ENCODE measurements at places on chromosomes 7 and 10. TPM values are rescaled to one million over a fixed set of nuclear protein-coding genes. Genes with fewer than 3 reads are reported as not detected.
A peak's percentile ranks its signal among the peaks of the same experiment; 100 is the strongest.

DNA sequence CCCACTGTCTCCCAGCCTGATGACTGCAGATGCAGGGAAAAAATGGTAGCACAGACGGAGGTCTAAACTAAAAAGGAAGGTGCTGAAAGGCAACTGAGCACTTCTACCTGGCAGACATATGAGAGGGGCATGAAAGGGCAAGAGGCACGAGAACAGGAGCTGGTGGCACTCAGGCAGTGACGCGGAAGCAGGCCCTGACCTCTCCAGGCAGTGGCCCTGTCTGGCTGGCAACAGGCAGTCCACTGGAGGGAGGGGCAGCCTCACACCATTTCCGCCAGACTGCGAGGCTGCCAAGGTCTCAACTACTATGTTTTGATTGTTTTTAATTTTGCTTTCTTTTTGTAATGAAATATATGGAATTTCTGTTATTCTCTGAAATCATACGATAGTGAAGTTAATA lies 23.3 kb downstream of the VSTM2A start:
- DNase-seq: no peak
- H3K27me3 ChIP-seq: peaks cover 36% of the 10 kb centered on the region
- H3K36me3 ChIP-seq: no peaks in the 10 kb centered on the region
- peaks cover 7% of the 10 kb centered on the region for H3K4me1 ChIP-seq
- no peak overlapping the region for H3K27ac ChIP-seq

GRCh38 chr10:19252531-19252930 lies 203.9 kb downstream of the MALRD1 start:
- H3K4me1 ChIP-seq: no peaks in the 10 kb centered on the region
- H3K4me3 ChIP-seq: no peak overlapping the region
- no peaks in the 10 kb centered on the region for H3K27me3 ChIP-seq

DNA sequence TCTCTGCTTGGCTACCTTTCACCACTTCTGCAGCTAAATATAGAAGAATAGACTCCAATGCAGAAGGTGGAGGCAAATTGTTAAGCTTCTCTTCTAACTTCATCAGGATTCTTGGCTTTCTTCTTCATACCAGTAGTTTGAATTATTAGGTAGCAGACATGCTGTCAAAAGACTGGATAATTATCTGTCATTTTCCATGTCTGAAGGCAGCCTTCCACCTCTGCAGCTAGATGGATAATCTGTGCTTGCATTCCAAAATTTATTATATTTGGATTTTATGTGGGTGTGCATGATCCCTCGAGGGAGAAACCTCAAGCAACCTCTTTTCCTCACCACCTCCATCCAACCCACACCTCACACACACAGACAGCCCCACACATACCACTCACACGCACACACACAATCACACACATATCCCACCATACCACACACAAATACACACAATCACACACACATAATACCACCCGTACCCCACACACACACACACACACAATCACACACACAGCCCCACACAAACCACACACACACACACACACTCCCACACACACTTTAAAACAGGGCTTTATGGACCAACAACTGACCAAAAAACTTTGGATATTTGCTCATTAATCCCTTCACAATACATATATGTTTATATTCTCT lies 145.0 kb downstream of the C7orf25 start:
- DNase-seq: no peak
- no peak overlapping the region for H3K27ac ChIP-seq
- peaks cover 11% of the 10 kb centered on the region for H3K4me1 ChIP-seq
- H3K27me3 ChIP-seq: no peaks in the 10 kb centered on the region

GRCh38 chr10:91343010-91343409 lies 67.1 kb upstream of the HECTD2 start:
- H3K4me1 ChIP-seq: peaks cover 29% of the 10 kb centered on the region
- no peak overlapping the region for H3K4me3 ChIP-seq
- H3K27ac ChIP-seq: no peak overlapping the region
- no peaks in the 10 kb centered on the region for H3K36me3 ChIP-seq
- DNase-seq: no peak

GRCh38 chr7:33946094-33946699 lies 40.9 kb downstream of the BMPER start:
- H3K4me3 ChIP-seq: no peak overlapping the region
- no peaks in the 10 kb centered on the region for H3K4me1 ChIP-seq
- H3K36me3 ChIP-seq: no peaks in the 10 kb centered on the region
- H3K27me3 ChIP-seq: no peaks in the 10 kb centered on the region
- no peak overlapping the region for H3K27ac ChIP-seq

GRCh38 chr7:74040101-74040790 lies 12.3 kb downstream of the ELN start:
- no peak for DNase-seq
- H3K27ac ChIP-seq: no peak overlapping the region
- no peak overlapping the region for H3K4me3 ChIP-seq

DNA sequence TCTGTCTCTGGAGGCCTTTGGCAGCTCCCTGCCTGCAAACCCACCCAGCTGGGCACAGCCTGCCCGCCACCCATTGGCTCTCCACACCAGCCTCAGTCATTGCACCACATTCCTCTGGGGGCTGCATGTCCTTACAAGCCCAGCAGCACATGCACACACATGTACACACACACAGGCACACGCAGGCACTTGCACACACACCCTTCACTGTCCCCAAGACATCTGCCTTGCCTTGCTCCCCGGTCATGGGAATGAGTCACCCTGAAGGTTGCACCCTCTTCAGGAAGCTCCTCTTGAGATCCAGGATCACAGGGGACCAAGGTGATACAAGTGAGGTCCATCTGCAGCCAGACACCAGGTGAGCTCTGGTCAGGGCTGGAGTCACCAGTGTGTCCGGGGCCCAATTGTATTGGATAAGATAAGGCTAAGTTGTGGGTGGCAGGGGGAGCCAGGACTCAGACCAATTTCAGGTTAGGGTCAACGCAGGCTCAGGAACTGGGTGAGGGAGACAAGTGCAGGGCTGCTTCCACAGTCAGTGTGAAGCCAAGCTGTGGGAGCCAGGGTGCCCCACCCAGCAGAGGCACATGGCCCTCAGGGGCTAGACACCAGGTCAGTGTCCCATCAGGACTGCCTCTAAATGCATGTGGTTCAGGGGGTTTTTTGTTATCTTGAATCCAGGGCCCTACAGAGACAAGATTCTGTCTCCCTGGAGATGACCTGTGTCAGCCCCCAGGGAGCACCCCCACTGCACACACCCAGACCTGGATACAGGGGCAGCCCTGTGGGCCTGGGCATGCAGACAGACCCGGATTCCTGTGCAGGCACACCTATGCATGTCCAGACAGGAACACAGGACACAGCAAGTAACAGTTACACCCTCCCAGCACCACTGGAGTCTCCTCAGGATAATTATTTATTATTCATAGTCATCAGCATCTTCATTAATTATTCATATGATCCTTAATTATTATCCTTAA lies 33.8 kb downstream of the KCNH2 start:
- peaks cover 29% of the 10 kb centered on the region for H3K4me1 ChIP-seq
- H3K27ac ChIP-seq: no peak overlapping the region
- no peaks in the 10 kb centered on the region for H3K27me3 ChIP-seq
- DNase-seq: peak; percentile 64

DNA sequence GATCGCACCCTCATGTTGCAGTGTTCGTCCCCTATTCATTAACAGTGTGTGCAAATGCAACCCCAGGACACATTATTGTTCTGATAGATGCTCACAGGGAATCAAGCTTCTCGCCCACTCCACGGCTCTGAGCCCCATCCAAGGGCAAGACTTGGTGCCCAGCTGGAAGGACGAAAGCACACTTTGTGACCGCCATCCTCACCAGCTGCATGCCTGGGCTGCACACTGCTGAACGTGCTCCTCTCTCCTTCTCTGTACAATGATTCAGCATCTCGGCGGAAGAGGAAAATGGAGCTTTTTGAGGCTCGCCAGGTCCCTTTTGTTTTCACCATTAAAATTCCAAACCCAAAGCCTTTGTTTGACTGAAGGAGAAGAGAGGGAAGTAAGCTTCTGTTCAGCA lies 41.9 kb downstream of the MKI67 start:
- H3K36me3 ChIP-seq: peaks cover 22% of the 10 kb centered on the region
- no peak overlapping the region for H3K4me3 ChIP-seq
- no peaks in the 10 kb centered on the region for H3K27me3 ChIP-seq
- no peaks in the 10 kb centered on the region for H3K4me1 ChIP-seq
- H3K27ac ChIP-seq: no peak overlapping the region

DNA sequence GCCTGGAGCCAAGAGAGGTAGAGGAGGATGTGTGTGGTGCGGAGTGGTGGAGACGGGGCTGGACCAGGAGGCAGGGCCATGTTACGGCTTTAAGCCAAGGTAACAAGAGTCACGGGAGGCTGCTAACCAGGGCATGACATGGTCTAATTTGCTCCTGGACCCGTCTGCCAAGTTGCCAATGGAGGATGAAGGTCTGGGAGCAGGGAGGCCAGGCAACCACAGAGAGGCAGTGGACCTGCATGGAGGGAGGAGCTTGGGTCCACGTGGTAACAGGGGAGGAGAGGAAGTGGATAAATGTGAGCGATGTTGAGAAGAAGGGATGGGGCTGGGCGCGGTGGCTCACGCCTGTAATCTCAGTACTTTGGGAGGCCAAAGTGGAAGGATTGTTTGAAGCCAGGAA lies 31.0 kb downstream of the SRRM3 start:
- H3K4me3 ChIP-seq: no peak overlapping the region
- H3K27me3 ChIP-seq: peaks cover 65% of the 10 kb centered on the region
- H3K36me3 ChIP-seq: peaks cover 6% of the 10 kb centered on the region
- no peak overlapping the region for H3K27ac ChIP-seq
- H3K4me1 ChIP-seq: peaks cover 6% of the 10 kb centered on the region
- DNase-seq: no peak

- peaks cover 17% of the 10 kb centered on the region for H3K27me3 ChIP-seq
- DNase-seq: no peak
- no peaks in the 10 kb centered on the region for H3K36me3 ChIP-seq
Observed at GRCh38 chr7:12490940-12491339, 79.6 kb upstream of the SCIN start.

GRCh38 chr7:135427166-135427565 lies 82.7 kb downstream of the CNOT4 start:
- H3K4me3 ChIP-seq: no peak overlapping the region
- H3K27ac ChIP-seq: no peak overlapping the region
- H3K27me3 ChIP-seq: no peaks in the 10 kb centered on the region
- peaks cover 5% of the 10 kb centered on the region for H3K36me3 ChIP-seq
- H3K4me1 ChIP-seq: peaks cover 5% of the 10 kb centered on the region
- no peak for DNase-seq

DNA sequence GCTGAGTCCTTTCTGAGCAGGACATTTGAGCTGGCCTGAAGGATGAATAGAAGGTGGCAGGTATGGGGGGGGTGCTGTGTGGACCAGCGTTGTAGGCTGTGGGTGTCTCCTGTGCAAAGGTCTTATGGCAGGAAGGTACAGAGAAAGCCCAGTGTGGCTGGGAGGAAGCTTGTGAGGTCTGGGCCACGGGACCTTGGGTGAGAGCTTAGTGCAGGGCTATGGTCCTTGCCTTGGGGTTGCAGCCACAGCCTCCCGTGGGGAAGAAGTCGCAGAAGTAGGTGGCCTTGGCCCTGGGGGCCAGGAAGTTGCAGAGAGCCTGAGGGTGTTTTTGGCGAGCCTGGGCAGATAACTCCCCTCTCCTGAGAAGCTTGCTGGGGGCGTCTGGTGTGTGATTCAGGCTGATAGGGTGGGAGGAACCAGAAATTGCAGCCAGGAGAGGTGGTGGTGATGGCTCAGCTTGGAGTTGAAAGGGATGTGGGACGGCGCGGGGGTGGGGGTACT lies 172.0 kb upstream of the TNRC18 start:
- peak overlapping the region; percentile 93 for H3K27ac ChIP-seq
- no peaks in the 10 kb centered on the region for H3K27me3 ChIP-seq
- peaks cover 16% of the 10 kb centered on the region for H3K36me3 ChIP-seq
- DNase-seq: peak; percentile 75
- H3K4me3 ChIP-seq: peak overlapping the region; percentile 92

DNA sequence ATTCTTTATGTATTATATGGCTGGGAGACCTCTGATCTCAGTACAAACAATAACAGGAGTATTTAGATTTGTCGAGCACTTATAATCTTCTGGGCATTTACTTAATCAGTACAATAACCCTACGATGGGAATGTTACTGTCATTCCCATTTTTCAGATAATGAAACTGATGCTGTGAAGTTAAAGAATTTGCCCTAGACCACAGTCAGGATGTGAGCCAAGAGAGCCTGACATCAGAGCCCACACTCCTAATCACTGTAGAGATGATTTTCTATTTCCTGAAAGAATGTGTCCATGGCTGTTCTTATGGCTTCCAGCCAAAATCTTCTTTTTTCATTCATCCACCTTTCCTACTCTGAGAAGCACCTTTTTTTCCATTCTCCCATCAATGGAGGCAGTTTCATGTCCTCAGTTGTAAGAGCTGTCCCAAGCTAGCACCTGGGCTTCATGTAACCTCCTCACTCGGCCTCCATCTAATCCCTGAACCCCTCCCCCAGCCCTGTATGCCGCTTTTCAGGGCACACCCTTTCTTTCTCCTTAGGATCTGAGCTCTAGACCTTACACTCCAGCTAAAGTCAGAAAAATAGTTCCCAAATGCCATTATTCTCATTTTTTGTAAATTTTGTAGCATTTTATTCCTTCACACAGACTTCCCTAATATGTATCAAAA lies 12.2 kb upstream of the CAV1 start:
- DNase-seq: peak; percentile 35
- peaks cover 17% of the 10 kb centered on the region for H3K36me3 ChIP-seq
- H3K27me3 ChIP-seq: no peaks in the 10 kb centered on the region
- peaks cover 35% of the 10 kb centered on the region for H3K4me1 ChIP-seq

- no peak overlapping the region for H3K27ac ChIP-seq
- no peak overlapping the region for H3K4me3 ChIP-seq
- no peaks in the 10 kb centered on the region for H3K4me1 ChIP-seq
- DNase-seq: no peak
- H3K27me3 ChIP-seq: no peaks in the 10 kb centered on the region
Observed at GRCh38 chr7:158613481-158613880, 25.9 kb upstream of the PTPRN2 start.

DNA sequence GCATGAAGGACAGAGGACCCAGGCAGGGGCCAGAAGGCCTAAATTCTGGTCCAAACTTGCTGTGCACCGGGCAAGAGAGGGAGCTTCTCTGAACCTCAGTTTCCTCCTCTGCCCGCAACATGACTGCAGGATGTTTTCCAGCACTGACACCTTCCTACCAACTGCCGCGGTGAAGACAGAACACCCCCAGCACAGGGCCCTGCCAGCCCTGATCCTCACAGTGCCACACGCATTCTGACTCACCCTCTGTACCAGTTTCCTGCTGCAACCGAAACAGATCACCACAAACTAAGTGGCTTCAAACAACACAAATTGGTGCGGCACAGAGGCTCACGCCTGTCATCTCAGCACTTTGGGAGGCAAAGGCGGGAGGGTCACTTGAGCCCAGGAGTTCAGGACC lies 18.1 kb downstream of the MAD1L1 start:
- no peak for DNase-seq
- H3K36me3 ChIP-seq: peaks cover 58% of the 10 kb centered on the region
- H3K27me3 ChIP-seq: no peaks in the 10 kb centered on the region
- peaks cover 6% of the 10 kb centered on the region for H3K4me1 ChIP-seq
- H3K27ac ChIP-seq: no peak overlapping the region

GRCh38 chr10:48495282-48496045 lies 109.4 kb downstream of the ARHGAP22 start:
- peaks cover 26% of the 10 kb centered on the region for H3K4me1 ChIP-seq
- no peaks in the 10 kb centered on the region for H3K27me3 ChIP-seq
- no peak overlapping the region for H3K27ac ChIP-seq
- H3K4me3 ChIP-seq: no peak overlapping the region

UNCX gene
- not detected for total RNA-seq

CXCL12 gene
- not detected for total RNA-seq

CRPPA gene
- total RNA-seq: 1.1 TPM

ANXA11 gene
- total RNA-seq: 93.8 TPM

NKX1-2 gene
- total RNA-seq: 0.35 TPM
